NCI-H146 (cell line): ENCODE measurements at places on chromosomes 5 and 9.

DNA sequence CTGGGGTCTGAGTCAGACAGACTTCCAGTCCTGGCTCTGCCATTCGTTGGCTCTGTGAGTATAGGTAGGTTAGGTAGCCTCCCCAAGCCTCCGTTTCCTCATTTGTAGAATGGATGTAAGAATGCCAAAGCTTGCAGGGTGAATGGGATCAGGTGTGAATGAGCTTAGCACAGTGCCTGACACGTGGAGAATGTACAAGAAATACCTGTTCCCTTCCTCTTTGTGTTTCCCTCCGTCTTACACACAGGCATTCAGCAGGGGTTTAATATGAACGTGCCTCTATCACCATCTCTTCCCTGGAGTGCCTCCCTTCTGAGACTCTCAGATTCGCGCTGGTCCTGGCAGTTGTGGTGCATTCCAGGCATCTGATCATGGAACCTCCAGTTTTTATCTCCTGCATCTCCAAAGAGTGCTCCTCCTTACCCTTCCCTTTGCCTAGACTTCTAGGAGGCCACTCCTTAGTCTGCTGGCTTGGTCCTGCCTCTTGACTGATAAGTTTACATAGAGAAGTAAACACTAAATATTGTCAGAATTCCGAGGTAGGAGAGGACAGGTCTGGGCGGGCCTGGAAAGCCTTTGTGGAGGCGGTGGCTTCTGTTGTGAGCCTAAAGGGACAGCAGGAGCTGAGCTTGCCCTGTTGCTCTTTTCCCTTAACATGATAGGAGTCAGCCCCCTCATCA, 199.4 kb downstream of the AOPEP start:
- no peak for DNase-seq

GRCh38 chr5:91850031-91850430, 466.9 kb upstream of the ARRDC3 start:
- no peak for DNase-seq

DNA sequence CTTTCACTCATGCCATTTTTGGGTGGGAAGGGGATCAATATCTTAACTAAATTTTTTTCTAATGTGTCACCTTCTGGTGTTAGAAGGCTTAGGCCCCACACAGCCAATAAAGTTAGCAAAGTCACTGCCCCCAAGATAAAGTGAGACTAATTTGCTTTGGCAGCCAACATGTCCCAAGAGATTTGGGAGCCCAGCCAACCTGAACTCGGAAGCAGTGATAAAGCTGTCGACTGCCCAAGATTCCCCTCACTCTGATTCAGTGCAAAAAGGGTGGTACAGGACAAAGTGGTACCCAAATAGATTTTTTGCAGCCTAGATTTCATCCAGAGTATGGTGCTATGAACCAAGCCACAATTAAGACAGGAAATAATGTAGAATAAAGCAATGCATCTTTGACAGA, 572.5 kb upstream of the ARRDC3 start:
- no peak for DNase-seq

DNA sequence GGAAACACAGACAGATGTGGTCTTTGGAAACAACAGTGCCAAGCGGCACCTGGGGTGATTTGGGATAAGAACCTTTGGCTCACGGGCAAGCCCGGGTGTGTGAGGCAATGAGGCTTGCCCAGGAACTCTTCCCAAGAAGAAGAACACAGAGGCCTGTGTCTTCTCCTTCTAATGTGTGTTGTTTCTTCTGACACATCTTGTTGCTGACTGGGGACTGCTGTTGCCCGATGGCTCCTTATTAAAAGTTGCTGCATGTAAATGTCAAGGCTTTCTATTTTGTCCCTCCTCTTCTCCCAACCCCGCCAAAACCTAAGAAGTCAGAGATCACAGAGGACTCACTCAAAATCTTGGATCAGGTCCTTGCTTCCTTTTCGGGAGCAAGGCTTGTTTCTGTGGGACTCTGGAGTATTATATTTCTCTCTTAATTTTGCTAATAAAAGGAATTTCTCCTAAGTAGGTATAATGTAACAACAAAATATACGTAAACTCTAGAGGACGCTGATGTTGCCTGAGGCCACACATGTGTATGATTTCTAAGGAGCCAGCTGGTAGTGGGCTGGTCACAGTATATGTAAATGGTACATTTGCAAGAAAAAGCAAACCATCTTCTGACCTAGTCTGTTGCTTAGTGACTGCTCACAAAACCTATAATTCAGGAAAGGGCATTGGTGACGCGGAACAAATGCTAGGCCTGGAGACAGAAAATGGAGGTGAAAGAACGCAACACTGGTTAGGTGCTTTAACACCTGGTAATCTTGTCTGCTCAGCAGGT, 232.5 kb downstream of the GADD45G start:
- DNase-seq = no peak

GRCh38 chr9:17062497-17062896, 72.3 kb upstream of the CNTLN start:
- DNase-seq = no peak

GRCh38 chr5:138065102-138065501, 18.7 kb upstream of the WNT8A start:
- no peak for DNase-seq

DNA sequence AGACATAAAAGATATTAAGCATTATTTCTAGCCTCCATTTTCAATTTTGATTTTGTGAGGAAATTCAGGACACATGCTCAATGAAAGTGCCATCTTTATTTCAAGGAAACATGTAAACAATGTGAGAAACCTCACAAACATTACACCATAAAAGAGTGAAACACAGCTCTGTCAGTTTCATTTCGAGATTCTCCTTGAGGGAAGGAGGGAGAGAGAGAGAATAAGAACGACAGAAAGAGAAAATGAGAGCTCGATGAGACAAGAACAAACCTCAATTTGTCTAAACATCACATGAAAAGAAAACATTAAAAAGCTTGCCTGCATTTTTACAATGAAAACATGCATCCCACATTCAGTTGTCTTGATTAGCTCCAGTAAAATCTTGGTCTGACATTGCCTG, 553.5 kb upstream of the MEF2C start:
- DNase-seq = no peak

DNA sequence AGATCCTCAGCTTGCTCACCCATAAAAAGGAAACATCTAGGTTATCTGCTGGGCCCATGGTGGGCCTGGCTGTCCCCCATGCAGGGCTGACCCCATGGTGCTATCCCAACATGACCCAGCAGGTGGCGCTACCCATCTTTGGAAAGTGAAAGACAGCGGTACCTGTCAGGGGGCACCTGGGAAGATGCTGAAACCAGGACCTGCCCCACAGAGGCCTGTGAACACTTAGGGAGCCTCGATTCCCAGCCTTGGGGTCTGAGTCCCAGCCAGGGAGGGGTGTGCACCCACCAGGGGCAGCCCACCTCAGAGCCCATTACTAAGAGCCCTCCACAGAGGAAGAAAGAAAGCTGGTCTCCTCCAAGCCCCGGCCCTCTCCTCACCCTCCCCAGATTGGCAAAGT, 46.6 kb upstream of the IPPK start:
- DNase-seq = peak; percentile 31

- no peak for DNase-seq
Observed at GRCh38 chr5:67221487-67222242, 25.1 kb upstream of the CD180 start.

GRCh38 chr9:4680173-4680525, 780 bp downstream of the CDC37L1 start:
- DNase-seq = no peak

DNA sequence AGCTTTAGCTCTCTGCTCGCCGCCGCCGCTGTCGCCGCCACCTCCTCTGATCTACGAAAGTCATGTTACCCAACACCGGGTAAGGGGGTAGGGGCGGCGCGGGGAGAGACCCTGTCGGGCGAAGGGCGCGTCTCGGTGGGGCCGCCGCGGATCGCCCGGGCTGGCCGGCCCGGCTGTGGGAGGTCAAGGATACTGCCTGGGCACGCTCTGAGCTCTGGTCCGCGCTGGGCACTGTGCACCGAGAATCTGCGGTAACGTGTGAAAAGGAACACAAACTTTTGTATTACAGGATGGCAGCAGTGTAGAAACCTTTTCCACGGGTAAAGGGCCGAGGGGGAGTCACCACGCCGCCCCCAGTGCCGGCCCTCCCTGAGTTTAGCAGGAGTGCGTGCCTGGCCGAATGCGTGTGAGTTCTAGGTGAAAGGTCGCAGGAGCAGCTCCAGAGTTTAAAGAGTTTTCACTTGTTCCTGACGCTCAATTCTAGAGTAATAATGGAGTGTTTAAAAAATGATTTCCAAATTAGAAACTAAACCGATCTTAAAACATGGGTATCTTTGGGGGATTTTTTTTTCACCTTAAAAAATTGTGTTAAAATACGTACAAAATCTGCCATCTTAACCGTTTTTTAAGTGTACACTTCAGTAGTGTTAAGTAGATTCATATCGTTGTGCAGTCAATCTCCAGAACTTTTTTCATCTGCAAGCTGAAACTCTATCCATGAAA, at the start of gene HSDL2:
HSDL2 (plus strand) TSS at position 7 of the 723 bp plus-strand sequence; CDS start at position 63, 56 bp downstream.
- no peak for DNase-seq

GRCh38 chr5:643351-643801, 31.2 kb downstream of the CEP72 start:
- no peak for DNase-seq

DNA sequence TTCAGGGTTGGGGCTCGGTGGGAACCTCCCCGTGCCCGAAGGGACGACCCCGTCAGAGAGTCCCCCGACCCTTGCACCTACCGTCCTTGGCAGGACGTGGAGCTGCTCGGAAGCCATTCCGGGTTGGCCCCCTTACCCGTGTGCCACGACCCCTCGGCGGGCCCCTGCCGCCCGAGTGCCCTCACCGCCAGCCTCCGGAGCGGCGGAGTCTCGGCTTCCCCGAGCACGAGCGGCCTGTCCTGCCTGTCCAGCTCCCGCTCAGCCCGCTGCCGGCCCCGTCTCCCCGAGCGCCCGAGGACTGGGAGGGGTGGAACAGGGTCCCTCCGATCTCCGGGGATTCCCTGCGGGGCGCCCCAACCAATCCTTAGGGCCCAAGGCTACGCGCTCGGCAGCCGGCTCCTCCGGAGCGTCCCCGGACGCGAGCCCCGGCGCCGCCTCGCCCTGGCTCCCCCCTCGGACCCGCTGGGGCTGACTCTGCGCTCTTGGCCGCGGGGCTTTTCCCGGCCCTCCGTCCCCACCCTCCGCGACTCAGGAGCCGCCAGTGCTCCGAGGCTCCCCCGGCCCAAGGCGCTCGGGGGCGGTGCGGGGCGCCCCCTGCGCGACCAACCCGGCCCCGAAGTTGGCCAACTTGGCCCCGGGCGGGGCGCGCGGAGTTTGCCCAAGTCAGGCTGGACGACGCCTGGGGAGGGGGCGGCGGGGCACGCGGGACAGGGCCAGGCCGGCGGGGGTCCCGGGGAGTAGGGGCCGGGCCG, 654 bp downstream of the ADAMTS2 start:
- no peak for DNase-seq

- DNase-seq = no peak
Observed at GRCh38 chr9:2390028-2390427, 231.6 kb upstream of the VLDLR start.

GRCh38 chr5:163193886-163194285, 243.5 kb upstream of the CCNG1 start:
- DNase-seq = no peak

- no peak for DNase-seq
Observed at GRCh38 chr9:137477778-137478612, 18.9 kb upstream of the NSMF start.

GRCh38 chr5:13346401-13346800, 598.1 kb downstream of the DNAH5 start:
- no peak for DNase-seq

GRCh38 chr9:120383611-120383998, 196.4 kb downstream of the CDK5RAP2 start:
- no peak for DNase-seq

- no peak for DNase-seq
Observed at GRCh38 chr9:9631284-9631683, 981.5 kb downstream of the PTPRD start.

GRCh38 chr9:35028341-35028740, 38.8 kb downstream of the DNAJB5 start:
- no peak for DNase-seq

DNA sequence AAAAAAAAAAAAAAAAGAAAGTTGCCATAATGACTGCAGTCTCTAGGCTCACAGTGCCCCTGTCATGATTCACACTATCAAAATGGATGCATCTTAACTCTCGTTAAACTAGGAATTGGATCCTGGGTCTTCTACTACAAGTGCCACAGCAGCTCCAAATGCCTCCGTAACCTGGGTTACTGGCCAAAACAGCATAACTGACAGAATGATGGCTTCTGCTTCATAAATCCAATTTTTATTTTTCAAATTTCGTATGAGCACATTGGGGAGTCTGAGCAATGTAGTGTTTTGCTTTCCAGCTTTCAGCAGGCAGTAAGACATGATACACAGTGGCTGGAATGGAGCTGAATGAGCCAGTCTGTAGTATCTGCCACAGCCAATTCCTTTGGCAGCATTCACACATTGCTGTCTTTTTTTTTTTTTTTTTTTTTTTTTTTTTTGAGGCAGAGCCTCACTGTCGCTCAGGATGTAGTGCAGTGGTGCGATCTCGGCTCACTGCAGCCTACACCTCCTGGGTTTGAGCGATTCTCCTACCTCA, 36.0 kb upstream of the NPM1 start:
- DNase-seq = no peak

GRCh38 chr9:99628849-99629620, 192.7 kb upstream of the NR4A3 start:
- no peak for DNase-seq

- no peak for DNase-seq
Observed at GRCh38 chr9:1070692-1071091, 20.5 kb downstream of the DMRT2 start.

DNA sequence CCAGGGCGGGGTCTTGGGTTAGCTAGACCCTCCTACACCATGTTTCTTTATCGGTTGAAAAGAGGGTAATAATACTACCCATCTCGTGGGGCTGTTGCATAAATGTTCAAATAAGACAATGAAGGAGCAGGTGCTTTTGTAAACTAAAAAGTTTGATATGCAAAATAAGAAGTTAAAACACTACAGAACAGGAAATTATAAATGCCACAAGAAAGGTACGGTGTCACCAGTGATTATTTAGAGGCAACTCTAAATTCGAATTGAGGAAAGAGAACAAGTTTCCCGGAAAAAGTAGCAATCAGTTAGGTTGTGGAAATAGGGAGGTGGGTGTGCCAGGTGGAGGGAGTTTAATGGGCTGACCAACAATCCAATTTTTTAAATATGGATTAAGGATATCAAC, 2.5 kb upstream of the PHF19 start:
- no peak for DNase-seq

GRCh38 chr9:38066914-38067858, 1.8 kb downstream of the SHB start:
- DNase-seq = peak; percentile 69

DNA sequence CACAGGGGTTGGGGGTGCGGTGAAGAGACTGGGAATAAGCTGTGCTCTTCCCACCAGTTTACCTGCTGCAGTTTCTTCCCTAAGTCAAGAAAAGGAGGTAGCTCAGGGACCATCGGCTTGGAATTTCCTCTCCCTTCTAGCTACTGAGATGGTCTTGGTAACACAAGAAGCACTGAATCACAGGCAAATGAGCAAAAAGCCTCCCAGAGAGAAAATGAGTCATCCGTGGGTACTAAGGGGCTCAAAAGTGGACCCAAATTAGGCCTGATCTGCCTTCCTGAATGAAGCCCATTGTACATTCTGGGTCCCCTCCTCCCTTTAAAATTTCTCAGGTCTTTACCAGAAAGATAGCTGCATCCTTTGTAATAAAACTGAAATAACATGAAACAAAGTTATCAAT, 49.9 kb downstream of the PTPN3 start:
- no peak for DNase-seq

- no peak for DNase-seq
Observed at GRCh38 chr5:9927521-9927997, 297.4 kb upstream of the TAS2R1 start.
